ENCODE measurements at places on chromosomes 12 and 14.

GRCh38 chr12:62760779-62761178, 174.2 kb downstream of the PPM1H start:
- DNase-seq, result no peak

GRCh38 chr14:22838631-22839041, 2.3 kb downstream of the MMP14 start:
- DNase-seq, result no peak

- no peak for DNase-seq
Observed at GRCh38 chr12:96136161-96136560, 58.0 kb upstream of the ELK3 start.

- no peak for DNase-seq
Observed at GRCh38 chr12:109497675-109498074, 20.2 kb downstream of the UBE3B start.

- DNase-seq, result no peak
Observed at GRCh38 chr14:94009767-94010166, 12.7 kb downstream of the CCDC197 start.

DNA sequence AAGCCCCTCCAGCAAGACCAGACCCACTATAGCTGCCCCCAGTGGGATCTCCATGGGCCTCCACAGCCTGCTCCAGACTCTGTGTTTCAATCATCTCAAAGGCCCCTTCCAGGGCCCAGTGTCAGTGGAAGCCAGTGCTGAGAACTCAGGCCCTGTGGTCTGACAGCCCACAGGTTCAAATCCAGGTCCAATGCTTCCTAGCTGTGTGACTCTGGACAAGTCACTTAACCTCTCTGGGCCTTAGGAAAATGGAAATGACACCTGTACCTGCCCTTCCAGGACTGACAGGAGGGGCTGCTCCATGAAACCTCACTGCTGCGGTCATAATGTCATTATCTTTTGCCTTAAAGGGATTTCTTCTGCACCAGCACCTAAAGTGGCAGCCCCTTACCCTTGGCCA, 101.9 kb downstream of the NCOR2 start:
- DNase-seq, result no peak

GRCh38 chr14:104600141-104600643, 4.4 kb downstream of the TMEM179 start:
- no peak for DNase-seq

GRCh38 chr14:97097296-97097695, 300.1 kb downstream of the VRK1 start:
- DNase-seq, result no peak

DNA sequence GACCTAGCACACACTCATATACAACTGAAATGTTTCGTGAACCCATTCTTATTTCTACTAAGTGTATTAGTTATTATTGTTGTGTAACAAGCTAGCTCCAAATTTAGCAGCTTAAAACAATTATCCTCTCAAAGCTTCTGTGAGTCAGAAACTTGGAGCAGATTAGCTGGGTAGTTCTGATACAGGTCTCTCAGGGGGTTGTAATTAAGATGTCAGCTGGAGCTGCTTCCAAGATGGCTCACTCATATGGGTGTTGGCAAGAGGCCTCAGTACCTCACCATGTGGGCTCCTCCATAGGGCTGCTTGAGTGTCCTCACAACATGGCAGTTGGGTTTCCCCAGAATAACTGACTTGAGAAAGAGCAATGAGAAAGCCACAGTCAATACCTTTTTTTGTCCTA, 9.8 kb downstream of the GPR135 start:
- DNase-seq, result no peak

Data from stimulated activated CD8-positive, alpha-beta memory T cell treated with anti-CD3 and anti-CD28 coated beads, Interleukin-2, amount 100 ng/mL, for 48 hours (primary cell).